ENCODE measurements at places on chromosomes 12 and 14.

GRCh38 chr12:62803756-62804155 lies 131.2 kb downstream of the PPM1H start:
- DNase-seq: no peak

DNA sequence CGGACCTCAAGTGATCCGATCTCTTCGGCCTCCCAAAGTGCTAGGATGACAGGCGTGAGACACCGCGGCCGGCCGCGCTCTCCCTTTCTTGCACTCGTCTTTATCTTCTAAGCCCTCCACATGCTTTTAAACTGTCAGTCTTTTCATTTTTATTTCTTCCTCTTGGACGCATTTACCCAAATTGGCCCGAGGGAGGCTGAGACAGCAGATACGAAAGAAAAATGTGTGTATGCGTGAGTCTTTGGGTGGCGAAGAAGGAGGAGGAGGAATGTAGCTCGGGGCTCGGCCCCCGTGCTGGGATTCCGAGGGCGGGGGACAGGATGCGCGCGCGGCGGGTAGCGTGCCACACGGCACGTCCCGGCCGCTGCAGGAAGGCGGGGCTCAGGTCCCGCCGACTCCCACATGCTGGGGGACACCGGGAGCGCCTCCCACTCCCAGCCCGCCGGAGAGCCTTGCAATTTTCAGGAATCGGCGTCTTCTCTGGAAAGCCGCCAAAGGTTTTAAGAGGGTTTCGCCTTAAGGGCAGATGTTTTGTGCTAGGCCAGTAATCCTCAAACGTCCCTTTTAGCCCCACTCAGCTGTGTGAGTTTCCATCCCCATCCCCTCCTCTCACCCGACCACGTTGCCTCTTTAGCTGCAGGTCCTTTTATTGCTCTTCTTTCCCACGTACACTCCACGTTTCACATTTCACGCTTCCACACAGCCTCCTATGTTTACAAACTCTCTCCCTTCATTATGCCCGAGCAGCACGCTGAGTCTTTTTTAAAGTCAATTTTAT lies 34.7 kb upstream of the SLC2A3 start:
- DNase-seq: peak; percentile 94

DNA sequence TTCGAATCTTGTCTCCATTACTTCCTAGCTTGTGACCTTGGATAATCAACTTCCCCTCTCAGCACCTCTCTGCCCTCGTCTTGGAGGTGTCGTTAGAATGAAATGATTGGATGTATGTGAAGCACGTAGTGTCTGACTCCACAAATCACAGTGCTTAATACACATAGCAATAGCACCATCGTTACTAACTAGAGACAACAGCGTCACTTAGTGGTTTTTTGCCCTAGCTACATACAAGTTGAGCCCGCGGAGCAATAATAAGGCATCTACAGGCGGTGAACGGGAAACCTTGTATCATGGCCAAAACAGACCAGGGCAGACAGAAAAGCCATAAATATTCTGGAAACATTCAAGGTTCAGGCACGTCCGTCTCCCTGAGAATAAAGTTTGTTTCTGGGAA lies 154.9 kb downstream of the ASCL4 start:
- peak; percentile 14 for DNase-seq

GRCh38 chr12:1350934-1351240 lies 243.5 kb downstream of the FBXL14 start:
- DNase-seq: no peak

- DNase-seq: peak; percentile 63
Observed at GRCh38 chr14:65321370-65321875, 91.1 kb upstream of the FUT8 start.

- no peak for DNase-seq
Observed at GRCh38 chr12:115949675-115950074, 327.8 kb downstream of the MED13L start.

GRCh38 chr12:96421014-96421413 lies 20.8 kb upstream of the CDK17 start:
- DNase-seq: no peak

- DNase-seq: no peak
Observed at GRCh38 chr12:94637390-94638113, 12.8 kb downstream of the TMCC3 start.

GRCh38 chr14:72164420-72165228 lies 232.4 kb downstream of the RGS6 start:
- no peak for DNase-seq

DNA sequence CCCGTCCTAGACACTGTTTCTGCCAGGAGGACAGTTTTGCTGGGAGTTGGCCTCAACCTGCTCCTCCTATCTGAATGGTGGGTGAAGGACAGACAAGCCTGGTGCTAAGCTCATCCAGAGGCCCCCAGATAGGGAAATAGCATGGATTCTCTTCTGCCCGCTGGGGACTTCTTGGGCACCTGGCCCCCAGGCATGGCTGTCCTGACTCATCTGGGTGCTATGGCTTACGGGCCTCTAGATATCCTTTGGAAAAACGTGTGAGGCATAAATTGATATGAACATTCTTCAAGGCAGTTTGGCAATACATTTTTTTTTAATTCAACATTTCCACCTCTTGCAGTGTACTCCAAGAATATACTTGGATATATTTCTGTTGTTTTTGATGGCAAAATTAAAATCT lies 8.6 kb downstream of the TECPR2 start:
- DNase-seq: no peak

- DNase-seq: no peak
Observed at GRCh38 chr14:83172363-83172762, 1638.7 kb upstream of the SEL1L start.

GRCh38 chr12:124454735-124455134 lies 112.7 kb downstream of the NCOR2 start:
- no peak for DNase-seq

GRCh38 chr14:74604911-74605310 lies 7.1 kb downstream of the LTBP2 start:
- no peak for DNase-seq

DNA sequence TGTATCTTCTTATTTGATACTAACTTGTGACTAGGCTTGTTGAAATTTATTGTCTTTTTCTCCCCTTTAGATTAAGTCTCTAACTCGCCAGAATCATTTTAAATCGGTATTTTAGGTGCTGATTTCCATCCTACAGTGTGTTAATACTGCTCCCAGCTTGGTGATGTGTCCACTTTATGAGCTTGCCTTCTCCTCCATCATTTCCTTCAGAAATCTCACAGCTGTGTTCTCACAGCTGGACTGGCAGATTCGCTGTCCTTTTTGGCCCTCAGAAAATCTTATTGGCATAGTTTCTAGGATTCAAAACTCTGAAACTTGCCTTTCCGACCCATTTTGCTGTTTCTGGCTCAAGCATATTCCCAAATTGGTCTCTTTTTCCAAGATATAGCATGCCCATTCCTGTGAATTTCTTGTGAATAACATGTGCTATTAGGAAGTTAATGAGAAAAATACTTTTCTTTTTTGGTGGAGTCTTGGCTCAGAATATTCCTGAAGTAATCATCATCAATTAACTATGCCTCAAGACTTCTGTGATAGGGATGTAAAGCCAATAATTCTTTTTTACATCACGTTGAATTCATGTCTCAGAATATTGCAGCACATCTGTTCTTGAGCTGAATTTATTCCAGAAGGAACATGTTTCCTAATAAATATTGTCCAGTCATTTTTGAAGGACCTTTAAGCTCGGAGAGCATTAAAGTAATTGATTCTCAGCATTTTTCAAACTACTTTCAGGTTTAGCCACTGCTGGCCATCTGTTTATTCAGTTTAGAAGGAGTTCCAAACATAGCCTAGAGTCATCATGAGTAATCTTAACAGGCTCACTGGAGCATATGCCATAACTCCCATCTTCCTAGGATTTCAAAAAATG lies 50.0 kb upstream of the USP44 start:
- no peak for DNase-seq

GRCh38 chr12:68378872-68379606 lies 46.9 kb upstream of the MDM1 start:
- DNase-seq: no peak

DNA sequence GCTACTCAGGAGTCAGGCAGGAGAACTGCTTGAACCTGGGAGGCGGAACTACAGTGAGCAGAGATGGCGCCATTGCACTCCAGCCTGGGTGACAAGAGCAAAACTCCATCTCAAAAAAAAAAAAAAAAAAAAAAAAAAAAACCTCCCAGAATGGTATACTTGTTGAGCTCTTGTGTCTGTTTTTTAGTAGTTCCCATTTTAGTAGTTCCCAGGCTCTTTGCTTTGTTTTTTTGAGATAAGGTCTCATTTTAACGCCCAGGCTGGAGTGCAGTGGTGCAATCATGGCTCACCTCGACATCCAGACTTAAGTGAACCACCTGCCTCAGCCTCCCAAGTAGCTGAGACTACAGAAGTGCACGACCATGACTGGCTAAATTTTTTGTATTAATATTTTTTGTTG lies 13.4 kb downstream of the ATXN2 start:
- DNase-seq: no peak

DNA sequence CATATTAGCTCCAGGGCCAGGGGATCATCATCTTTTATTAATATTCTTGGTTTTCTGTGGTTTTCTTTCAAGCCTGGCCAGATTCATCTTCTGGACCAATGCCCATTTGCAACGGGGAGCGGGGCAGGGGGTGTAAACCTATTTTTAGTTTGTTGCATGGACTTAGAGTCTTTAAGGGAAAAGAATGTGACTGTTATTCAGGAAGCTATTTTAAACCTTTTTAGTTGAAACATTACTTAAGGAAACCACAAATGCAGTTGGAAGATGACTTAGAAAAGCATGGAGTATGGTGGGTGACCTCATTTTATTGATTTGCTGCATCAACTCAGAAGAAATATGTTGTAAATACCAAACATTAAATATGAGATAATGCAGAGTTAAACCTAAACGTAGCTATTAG lies 368.4 kb upstream of the E2F7 start:
- DNase-seq: no peak

DNA sequence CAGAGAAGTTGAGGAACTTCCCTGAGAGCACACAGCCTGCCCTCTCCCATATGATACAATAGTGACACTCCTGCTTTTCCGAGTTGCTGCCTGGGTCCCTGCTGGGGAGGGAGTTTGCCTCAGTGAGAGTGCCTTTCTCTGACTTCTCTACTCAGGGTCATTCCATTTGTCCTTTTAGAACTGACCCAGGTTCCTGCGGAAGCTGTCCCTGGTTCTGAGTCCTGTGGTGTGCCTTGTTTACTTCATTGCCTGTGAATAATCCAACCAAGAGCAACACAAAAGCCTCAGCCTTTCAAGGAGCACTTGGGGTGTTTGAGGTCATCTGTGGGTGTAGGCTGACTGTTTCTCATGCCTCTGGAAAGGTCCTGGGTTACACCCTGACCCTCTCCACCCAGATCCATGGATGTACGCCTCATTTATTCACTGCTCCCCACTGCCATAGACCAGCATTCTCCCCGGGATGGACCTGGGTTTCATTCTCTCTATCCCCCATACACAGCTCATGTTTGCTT lies 13.6 kb downstream of the SERPINA1 start:
- no peak for DNase-seq

DNA sequence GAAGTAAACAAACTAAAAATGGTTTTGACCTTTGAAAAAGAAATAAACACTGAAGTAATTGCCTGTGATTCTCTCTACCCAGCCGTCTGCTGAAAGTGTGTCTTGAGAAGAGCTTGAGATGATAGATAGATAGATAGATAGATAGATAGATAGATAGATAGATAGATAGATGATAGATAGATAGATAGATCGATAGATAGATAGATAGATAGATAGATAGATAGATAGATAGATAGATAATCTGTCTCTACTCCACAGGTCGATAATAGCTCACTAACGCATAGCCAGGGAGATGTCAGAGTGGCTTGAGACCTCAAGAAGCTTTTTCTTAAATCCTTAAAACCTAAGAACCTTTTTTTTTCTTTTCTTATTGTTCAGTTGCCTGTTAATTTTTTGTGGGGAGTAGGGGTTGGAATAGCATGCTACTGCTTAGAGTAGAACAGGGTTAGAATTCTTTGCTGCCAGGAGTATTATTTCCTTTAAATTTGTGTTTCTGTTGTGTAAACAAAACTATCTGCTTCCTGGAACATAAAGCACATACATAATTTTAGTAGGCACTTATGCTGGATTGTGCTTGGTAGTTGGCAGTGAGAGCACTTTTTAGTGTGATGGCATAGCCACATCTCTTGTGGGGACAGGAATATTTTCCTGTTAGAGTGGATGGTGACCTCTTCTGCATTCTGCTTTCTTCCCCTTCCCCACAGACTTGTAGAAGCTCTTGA lies 169.5 kb downstream of the FBXL14 start:
- DNase-seq: no peak

DNA sequence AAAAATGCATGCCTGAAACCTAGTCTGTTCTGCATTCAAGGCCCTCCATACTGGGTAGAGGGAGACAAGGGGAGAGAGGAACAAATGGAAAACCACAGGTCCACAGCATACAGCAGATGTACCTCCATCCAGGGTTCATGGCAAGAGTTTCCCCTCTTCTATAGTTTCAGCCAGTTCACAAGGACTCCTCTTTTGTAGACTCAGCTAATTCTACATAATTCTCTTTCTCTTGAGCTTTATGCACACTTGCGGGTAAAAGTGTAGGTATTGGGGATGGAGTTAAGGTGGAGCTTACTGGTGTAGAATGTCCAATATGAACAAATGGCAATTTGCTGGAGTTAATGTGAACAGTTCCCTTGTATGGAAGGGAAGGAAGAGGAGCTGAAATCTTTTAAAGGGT lies 23.4 kb downstream of the G2E3 start:
- DNase-seq: no peak

DNA sequence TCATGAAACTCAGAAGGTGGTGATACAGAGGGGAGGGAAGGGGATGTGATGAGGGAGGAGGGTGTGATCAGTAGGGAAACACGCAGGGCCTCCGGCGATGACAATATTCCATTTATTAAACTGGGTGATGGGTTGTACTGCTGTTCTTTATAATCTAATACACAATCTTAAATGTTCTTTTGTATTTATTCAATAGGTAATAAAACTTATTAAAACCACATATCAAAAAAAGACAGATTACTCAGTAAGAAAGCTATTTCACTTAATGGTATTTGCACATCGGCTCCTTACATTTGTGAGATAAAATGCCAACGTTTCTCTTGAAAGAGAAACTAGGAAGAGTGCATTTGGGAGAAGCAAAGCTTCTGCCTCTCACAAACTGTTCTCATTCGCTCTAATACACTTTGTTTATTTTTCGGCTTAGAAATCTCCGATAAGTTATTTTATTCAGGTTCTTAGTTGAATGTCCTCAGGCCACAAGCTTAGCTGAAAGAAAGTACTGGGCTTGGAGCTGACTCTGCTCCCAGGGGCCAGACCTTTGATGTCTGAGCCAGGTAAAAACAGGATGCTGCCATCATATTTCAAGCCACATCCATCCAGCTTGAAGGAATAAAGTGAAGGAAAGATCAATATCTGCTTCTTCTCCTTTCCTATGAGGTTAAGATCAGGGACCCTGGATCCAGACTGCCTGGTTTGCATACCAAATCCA lies 17.5 kb downstream of the STON2 start:
- DNase-seq: no peak

- DNase-seq: peak; percentile 86
Observed at GRCh38 chr12:3727877-3728632, 24.9 kb downstream of the CRACR2A start.

DNA sequence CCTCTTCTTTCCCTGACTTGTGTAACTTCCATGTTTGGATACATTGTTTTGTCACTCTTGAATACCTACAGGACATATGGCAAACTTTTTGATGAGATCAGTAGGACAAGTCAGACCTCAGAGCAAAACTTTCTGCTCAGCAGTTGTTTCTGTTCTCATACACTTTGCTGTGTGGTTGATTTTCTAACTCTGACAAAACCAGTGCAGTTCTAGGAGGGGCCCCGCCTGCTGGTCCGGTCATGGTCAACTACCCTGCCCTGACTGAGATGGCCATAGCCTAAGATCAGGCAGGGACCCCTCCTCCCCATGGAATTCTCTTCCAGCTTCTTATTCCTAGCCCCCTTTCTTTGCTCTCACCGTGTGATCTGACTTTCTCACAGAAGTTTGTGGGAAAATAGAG lies 92.8 kb downstream of the OTOGL start:
- no peak for DNase-seq
